Activated CD4-positive, alpha-beta T cell treated with anti-CD3 and anti-CD28 coated beads, Interleukin-2, amount 10 ng/mL, durations not matched to agents 7 days and 5 days (primary cell): ENCODE measurements at places on chromosomes 16 and 17.

DNA sequence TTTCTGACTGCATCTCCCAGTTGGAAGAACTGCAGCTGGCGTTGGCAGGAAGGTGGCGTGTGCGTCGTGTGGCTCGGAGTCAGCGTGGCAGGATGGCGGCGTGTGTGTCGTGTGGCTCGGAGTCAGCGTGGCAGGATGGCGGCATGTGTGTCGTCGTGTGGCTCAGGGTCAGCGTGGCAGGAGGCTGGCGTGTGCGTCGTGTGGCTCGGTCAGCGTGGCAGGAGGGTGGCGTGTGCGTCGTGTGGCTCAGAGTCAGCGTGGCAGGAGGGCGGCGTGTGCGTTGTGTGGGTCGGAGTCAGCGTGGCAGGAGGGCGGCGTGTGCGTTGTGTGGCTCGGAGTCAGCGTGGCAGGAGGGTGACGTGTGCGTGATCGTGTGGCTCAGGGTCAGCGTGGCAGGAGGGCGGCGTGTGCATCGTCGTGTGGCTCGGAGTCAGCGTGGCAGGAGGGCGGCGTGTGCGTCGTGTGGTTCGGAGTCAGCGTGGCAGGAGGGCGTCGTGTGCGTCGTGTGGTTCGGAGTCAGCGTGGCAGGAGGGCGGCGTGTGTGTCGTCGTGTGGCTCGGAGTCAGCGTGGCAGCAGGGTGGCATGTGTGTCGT is 38.3 kb downstream of the ZNF750 start:
- no peak for DNase-seq

GRCh38 chr16:86281421-86281820 is 228.9 kb upstream of the FOXF1 start:
- DNase-seq: no peak

GRCh38 chr17:4565209-4566141 is 5.1 kb upstream of the GGT6 start:
- DNase-seq: peak; percentile 72

GRCh38 chr16:61547626-61548025 is 488.6 kb downstream of the CDH8 start:
- no peak for DNase-seq

GRCh38 chr17:57892146-57892819 is 42.4 kb upstream of the MRPS23 start:
- peak; percentile 79 for DNase-seq

DNA sequence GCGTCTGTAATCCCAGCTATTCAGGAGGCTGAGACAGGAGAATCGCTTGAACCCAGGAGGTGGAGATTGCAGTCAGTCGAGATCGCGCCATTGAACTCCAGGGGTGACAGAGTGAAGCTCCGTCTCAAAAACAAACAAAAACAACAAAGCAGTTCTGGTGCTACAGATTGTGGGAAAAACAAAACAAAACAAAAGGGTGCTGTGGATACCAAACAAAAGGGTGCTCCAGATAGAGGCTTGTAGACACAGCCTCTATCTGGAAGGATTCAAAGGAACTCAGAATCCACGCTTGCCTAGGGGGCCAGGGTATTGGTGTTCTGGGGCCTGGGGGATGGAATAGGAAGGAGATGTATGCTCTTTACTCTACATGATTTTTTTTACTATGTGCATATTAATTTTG is 2.5 kb downstream of the MYLK3 start:
- no peak for DNase-seq

DNA sequence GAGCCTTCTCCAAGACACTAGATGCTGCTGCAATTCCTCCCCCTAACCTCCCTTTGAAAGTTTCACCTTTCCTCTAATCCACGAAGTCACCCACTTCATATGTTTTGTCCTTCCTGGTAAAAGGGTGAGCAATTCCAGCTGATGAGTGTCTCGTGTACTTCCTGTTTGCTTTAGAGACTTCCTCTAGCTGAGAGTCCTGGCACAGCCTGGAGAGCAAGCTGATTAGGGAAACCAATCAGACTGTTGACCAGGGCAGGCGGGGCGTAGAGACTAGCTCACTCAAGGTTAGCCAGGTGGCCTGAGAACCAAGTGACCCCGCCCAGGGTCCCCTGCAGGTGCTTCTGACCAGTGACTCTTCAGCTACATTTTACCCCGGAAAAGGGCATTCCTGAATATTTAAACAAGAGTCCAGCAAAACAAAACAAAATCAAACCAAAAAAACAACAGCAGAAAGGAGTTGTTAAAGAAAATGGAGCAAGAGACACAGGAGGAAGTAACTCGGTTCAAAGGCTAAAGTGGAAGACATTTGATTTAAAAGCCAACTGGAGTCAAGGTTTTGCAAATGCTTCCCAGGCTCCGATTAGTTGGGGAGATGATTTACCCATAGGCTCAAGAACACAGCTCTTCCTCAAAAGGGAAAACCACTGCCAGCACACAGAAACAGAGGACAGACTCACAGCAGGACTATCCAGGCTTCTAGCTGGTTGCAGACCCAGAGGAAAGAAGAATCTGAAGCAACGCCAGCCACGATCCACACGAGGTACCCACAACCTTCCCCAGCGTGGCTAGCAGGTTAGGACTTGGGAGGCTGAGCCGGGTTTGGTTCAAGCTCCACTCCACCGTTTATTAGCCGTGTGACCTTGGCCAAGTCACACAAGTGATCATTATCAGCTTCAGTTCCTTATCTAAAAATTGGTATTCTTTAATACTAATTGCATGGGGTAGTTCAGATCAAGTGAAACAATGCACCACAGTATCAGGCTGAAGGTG is 13.4 kb downstream of the HSPB9 start:
- DNase-seq: no peak

GRCh38 chr16:4115209-4115948 is 863 bp downstream of the ADCY9 start:
- peak; percentile 50 for DNase-seq

DNA sequence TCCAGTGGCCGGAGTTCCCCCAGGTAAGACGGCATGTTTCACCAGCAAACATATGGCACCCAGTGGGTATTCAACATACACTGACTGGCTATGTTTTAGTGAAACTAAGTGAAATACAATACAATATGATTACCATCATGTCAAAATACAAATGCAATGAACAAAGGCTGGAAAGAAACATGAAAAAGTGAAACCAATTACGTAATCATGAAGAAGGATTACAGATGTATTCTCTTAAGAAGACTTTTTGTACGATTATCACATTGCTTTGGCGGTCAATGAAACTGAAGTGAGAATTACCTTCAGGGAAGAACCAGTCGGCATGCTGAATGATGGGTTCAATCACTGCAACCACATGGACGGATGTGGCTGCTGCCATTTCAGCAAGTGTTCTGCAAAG is 71.7 kb downstream of the ARHGAP17 start:
- DNase-seq: no peak

DNA sequence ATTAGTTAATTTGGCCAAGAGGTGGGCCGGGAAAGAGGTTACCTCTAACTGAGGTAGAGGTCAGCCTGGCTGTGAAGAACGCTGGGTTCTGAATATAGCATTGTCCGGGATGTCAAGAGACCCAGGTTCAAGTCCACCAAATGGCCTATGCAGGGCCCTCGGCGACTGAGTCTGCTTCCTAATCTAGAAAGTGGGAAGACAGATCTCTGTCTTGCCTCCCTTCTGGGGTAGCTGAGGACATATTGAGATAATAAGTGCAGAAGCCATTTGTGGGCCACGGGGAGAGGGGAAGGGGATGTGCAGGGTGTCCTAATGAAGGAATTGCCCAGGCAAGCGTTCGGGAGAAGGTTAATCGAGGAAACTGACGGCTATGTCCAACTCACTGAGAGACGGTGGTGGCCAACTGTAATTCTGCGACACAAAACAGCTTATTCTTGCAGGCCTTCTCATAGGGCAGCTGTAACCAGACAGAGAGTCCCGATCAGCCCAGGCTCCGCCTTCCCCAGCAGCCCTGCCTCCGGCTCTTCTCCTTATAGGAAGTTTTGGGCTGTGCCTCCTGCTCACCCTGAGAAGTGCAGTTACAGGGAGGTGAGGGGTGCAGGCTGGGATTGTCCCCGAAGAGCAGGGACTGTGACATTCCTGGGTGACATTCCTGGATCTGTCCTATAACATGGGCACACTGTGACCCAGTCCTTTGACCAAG is 15.9 kb downstream of the HASPIN start:
- no peak for DNase-seq

DNA sequence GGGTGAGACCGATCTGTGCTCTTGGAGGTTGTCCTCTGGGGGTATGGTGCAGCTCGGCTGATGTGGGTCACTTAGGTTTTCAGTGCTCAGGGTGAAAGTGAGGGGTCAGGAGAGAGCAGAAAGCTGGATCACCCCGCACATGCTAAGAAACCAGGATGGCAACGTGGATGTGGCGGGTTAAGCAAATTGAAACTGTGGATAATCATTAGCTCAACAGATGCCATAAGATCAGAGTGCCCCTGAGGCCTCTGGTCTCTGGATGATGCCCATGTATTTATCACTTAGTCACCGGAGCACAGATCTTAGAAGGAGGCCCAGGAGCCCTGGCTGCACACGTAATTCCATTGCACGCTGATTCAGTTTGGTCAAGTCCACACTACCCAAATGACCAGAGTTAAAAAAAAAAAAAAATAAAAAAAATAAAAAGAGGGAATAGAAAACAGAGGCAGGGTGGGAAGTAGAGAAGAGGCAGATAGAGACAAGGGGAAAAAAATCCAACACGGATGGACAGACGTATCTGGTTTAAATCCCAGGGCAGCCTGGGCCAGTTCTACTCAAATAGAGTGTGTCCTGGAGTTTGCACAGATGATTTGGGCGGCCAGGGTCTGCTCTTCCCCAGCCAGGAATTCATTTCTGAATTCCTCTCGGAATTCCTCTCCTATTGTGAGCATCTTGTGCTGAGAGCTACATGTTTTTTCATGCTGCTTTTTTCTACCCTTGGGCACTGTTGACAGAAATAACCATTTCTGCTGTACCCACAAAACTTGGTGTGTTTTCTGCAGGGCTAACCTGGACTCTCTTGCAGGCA is 378.3 kb downstream of the CPPED1 start:
- no peak for DNase-seq

GRCh38 chr17:75584849-75585175 is 2.8 kb upstream of the MYO15B start:
- DNase-seq: no peak

GRCh38 chr16:51146256-51146924 is 4.7 kb downstream of the SALL1 start:
- no peak for DNase-seq

DNA sequence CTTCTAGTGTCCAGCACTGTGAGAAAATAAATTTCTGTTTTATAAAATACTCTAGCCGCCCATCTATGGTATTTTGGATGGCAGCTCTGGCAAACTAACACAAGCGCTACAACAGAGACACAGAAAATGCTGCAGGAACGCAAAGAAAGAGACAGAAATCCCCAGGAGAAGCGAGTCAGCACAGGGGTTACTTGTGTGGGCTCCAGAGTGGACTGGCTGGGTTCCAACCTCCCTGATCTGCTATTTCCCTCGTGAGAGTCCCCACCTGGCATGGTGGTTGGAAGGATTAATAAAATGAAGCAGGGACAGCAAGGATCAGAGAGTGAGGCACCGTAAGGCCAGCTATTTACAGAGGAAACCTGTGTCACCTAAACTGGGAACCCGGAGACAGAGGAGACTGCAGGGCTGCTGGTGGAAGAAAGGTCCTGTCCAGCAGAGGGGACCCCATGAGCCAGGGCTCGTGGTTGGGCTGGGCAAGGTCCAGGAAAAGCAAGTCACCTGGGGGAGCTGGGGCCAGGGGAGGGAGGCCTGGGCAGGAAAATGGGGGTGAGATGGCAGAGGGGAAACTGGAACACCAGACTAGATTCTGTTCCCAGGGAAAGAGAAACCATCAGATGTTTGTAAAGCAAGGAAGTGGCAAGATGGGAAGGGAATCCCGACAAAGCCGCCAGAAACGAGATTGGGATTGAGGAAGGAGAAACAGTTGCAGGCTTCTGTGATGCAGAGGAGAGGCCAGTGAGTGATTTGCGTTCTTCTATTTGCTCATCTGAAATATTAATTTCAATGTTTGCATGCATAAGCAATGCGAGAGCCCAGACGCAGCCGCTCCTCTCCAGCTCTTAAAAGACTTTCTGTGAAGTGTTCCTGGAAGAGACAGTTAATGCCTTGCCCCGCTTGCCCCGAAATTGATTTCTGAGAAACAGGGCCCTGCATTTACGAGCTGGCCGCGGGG is 63.0 kb upstream of the TEKT3 start:
- DNase-seq: no peak

GRCh38 chr16:19219836-19220235 is 51.8 kb downstream of the SYT17 start:
- no peak for DNase-seq

- no peak for DNase-seq
Observed at GRCh38 chr17:15368600-15368999, 27.2 kb upstream of the TEKT3 start.

- DNase-seq: no peak
Observed at GRCh38 chr16:7332611-7333010, at the start of gene RBFOX1. RBFOX1 (plus strand) TSS chr16:7332845.

DNA sequence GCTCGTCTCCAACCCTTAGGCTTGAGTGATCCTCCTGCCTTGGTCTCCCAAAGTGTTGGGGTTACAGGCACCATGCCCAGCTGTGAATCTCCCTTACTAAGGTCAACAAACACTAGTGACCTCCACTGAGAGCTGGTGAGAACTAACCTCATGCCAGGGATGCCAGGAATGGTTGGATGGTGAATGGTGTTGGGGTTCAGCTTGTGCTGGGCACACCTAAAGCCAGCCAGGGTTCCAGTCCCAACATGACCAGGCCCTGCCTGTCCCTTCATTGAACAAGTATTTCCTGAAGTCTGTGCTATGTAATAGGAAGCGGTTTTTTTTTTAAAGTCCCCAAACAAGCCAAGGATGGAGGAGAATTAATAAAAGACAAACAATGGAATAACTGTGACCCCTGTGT is 56.0 kb upstream of the TOB1 start:
- no peak for DNase-seq

GRCh38 chr16:71585318-71585703 is 8.4 kb upstream of the TAT start:
- no peak for DNase-seq

DNA sequence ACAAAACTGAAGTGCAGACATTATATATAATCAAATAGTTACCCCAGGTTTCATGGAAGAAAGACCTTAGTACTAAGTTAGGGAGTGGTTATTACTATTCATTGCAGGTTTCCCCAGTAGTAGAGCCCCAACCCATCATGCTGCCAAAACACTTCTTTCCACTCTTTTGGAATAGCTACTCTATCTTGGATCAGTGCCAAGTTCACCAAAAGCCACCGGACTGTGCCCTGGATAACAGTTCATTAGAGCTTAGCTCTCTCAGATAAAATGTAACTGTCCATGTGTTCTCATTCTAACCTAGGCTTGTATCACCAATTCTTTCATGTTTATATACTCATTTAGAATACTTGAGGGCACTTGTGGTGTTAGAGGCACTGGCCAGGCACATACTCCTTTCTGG is 540.1 kb upstream of the C16orf82 start:
- no peak for DNase-seq

GRCh38 chr16:54398986-54399385 is 112.4 kb upstream of the IRX3 start:
- DNase-seq: no peak
